ENCODE measurements at places on chromosomes 3 and 15.

- DNase-seq = no peak
Measured at GRCh38 chr3:19272296-19272695, 124.0 kb downstream of the KCNH8 start.

GRCh38 chr15:52527911-52528563, 643 bp downstream of the MYO5A start:
- DNase-seq = no peak

- DNase-seq = no peak
Measured at GRCh38 chr3:188854772-188855149, 317.0 kb upstream of the TPRG1 start.

DNA sequence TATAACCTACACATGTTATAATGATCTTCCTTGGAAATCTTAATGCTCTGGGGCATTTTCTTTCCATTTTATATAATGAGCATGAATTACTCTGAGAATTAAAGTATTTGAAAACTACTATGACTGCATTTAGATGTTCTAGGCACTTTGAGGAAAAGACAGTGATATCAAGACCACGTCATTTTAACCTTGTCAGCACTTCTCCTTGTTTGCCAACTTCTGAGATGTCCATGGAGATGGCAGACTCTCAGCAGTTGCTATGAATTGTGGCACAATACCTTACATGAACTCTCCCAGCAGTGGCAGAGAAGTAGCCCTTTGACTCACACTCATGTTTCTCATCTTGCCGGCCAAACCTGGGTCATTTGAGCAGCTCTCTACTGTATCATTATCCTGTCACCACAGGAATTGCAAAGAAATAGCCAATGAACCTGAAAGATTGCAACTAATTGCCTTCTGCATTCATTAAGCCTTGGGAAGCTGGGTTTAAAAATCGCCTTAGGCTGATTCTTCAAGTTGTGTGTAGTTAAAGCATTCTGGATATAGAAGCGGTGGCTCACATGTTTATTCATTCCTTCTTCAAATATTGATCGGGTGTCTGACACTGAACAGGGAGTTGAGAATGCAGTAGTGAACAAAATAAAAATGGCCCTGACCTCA, 272.2 kb upstream of the CFAP20DC start:
- no peak for DNase-seq

DNA sequence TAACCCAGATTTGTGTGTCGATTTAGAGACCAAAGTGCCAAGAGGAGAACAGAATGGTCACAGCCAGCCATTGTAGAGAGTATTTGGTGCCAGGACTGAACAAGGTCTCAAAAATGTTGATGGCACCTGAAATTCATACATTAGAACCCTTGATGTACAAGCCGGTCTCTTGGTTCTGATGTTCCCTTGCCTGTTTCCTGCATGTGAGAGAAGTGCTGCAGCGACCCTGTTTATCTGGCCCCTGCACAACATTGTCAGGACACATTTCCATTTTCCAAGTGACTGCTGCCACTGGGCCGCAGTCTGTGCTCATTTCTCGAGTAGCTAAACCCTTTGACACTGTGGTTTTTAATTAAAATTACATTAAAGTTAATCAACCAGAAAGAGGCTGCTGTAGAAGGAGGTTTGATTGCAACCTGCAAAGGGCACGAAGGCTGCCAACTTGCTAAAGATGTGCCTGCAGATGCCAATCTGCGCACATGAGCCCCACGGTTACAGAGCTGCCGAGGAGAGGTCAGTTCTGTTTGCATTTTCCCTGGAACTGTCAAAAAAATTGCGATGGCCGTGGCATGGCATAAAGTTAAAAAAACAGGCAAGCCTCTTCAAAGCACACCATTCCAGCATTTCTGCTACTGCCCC, 136.4 kb upstream of the CMC1 start:
- DNase-seq = no peak

DNA sequence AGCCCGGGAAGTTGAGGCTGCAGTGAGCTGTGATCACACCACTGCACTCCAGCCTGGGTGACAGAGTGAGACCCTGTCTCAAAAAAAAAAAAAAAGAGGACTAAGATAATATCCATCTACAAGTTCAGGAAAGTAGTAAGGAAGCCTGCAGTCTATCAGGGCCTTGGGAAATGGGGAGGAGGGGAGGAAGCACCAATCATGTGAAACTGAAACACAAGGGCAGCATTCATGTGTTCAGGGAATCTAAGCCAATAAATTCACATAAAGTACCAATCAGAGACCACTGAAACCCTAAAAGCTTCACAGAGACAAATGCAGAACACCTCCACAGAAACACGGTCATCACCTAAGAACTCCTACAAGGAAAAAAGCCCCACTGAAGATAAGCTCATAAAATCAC, 22.9 kb upstream of the HHATL start:
- DNase-seq = no peak

DNA sequence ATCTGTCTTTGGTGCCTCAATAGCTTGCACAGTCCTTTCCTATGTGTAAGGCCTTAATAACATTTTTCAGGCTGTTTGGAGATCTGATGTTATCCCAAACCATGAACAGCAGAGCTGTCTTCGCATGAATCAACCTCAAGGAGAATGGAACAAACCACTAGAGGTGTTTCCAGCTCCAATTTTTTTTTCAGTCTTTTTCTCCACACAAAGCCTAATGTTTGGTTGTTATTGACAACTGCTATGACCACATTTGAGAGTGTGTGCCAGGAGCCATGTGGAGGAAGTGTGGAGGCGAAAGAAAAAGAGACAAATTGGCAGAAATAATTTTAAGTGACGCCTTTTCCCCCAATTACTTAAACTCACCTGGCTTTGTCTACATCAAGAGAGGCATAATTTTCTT, 38.7 kb downstream of the RTP4 start:
- no peak for DNase-seq

- DNase-seq = peak; percentile 77
Measured at GRCh38 chr15:90934256-90934948, 683 bp upstream of the UNC45A start.

GRCh38 chr15:34336991-34337556, 507 bp downstream of the SLC12A6 start:
- peak; percentile 32 for DNase-seq

DNA sequence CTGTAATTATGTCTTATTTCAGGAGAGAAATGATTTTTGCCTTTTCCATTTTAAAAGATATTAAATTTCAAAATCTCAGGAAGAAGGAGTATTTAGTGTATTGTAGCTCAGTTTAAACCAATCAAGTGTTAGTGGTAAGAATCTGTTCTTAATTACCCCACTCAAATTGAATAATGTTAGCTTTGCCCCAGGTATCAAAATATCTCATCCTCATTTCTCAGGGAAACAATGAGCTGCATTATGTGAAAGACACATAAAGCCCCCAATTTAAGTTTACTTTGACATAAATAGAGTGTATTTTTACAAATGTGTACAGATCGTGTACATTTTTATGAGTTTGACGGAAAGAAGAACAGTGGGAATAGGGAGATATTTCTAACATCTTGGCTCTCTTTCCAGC, 317.4 kb upstream of the RARB start:
- no peak for DNase-seq

- DNase-seq = no peak
Measured at GRCh38 chr3:4690277-4690676, 197.1 kb downstream of the ITPR1 start.

DNA sequence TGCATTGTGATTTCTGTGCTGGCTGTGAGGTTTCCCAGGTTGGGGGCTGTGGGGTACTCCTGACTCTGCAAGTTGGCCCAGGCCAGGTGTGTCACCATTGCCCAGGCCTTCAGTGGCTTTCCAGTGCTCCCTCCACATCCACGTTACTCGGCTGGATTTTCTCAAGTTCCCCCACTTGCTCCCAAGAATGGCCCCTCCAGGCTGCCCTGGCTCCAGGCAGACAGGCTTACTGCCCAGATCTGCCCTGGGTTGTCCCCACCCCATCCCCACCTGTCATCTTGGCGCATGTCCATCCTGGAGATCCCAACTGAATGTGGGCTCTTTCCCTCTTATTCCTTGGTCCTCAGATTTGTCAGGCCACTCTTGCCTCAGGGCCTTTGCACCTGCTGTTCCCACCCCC, 3.6 kb downstream of the APBA2 start:
- no peak for DNase-seq

DNA sequence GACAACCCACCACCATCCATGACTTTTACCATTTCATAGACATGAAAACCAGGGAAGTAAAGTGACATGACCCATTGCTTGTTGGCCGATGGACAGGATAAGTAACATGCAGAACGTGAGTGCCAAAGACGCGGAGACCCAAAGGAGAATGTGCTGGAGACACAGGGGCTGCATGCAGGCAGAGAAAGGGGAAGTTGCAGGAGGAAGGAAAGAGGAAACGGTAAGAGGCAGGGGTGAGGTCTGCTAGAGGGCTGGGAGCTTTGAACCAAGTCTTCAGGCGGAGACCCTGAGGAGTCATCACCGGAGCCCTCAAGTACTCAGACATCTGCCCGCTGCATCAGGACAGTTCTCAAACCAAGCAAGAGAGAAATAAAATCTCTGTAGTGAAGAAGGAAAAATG, 34.9 kb downstream of the MAGEF1 start:
- no peak for DNase-seq

GRCh38 chr3:134471521-134472193, 14.1 kb downstream of the ANAPC13 start:
- DNase-seq = no peak

DNA sequence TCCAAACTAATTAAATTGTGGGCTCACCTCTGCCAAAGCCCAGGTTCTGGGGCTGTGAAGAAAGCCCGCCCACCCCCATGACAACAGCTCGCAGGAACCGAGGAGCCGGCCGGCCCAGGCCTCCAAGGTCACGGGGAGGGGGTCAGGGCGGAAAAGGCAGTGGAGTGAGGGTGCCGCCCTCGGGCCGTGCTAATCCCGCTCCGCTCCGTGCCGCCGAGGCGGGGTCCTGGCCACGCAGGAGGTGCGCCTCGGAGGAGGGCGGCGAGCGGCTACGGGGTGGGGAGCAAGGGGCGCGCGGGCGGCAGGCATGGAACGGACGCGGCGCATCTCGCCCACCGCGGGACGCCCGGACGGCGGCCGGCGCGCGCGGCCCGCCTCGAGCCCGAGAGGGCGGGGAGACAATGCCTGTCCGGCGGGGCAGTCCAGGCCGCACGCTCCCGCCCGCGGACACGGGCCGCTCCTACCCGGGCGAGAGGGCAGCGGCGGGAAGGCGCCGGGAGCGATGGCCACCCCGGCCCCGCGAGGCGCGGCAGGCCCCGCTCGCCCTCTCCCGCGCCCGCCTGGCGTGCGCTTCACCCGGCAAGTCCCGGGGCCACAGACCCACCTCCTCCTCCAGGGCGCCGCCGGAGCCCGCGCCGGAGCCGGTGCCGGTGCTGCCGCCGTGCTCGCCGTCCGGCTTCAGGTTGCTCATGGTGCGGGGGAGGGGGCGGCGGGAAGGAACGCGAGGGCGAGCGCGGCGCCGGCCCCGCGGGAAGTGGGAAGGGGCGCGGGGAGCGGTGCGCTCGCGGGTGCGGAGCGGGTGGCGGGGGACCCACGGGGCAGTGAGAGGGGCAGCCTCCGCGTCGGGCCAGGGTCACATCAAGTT, 528 bp downstream of the RBPMS2 start:
- DNase-seq = no peak

- no peak for DNase-seq
Measured at GRCh38 chr3:168124291-168124690, 28.6 kb upstream of the GOLIM4 start.

DNA sequence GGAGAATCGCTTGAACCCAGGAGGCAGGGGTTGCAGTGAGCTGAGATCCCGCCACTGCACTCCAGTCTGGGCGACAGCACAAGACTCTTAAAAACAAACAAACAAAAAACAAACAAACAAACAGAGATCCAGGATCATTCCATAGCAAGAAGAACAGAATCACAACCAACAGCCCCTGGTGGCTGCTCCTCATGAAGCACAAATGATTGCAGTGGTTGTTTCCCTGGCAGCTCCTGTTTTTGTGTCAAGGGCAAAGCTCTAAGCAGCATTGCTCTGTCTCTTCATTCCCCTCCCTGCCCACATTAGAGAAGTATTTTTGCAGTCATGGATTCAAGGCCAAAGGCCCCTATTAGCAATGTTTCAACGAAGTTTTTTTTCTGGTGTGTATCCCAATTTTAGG, 25.8 kb upstream of the BLM start:
- no peak for DNase-seq

DNA sequence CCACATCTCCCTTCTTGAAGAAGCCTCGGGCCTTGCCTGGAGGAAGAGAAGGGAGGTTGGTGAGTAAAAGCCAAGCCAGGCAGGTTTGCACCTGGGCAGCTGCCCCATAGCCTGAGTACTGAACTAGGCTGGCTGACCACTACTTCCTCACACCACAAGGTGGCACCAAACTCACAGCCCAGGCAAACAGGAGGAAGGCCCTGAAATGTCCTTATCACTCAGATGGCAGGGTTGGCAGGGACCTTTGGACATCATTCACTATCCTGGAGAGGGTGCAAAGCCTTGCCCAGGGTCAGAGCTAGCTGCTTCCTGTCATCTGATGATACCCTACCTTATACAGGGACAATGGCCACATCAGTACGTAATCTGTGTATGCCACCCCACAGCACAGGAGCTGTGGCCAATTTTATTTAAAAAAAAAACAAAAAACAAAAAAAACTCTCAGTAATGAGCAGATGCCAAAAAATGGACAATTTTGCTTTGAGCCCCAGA, 2.2 kb upstream of the GRAMD2A start:
- DNase-seq = peak; percentile 40

DNA sequence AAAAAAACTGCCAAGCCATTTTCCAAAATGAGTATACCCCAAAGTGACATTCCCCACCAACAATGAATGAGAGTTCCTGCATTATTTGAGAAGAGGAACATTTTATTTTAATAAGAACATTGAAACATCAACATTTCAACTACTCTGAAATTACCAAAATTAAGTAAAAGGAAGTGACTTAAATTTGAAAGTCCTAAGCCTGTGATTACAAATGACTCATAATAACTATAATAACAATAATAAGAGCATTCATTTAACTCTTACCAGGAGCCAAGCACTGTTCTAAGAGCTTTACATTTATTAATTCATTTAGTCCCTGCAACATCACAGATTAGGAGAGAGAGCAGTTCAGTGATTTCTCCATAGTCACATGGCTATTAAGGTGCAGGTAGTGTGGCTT, 32.4 kb downstream of the LRRC28 start:
- no peak for DNase-seq

DNA sequence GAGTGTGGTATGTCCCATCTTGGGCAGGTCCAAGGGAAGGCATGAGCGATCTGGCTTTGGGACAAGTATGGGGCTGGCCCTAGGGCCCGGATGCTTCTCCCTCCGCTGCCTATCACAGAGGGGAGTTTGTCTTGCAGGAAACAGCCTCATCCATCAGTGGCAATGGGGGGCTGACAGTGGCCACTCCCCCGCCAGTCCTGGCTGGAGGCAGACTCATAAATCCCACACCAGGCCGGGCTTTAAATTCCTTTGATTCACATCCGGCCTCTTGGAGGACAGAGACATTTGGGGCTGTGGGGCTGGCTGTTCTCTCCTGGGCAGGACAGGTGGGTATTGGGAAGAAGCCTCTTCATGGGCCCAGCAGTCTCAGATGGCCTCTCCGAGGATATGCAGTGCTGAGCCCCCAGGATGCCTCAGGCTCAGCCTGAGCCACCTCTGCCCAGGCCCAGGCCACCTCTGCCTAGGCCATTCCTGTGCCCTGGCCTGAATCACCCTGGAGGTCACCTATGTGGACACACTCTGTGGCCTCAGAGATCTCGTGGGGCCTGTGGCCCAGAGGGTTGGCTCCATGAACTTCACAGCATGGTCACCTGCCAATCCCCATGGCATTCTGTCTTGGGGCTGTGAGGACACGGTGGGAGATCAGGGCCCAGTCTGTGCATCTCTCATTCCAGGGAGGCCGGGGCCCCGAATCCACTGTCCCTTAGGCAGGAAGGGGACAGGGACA, 84.2 kb upstream of the GOLGA6L4 start:
- DNase-seq = no peak

- no peak for DNase-seq
Measured at GRCh38 chr3:196969134-196969659, 564 bp upstream of the PIGZ start.

Measured in NCI-H748 treated with DMSO at 0.1 percent for 48 hours (cell line).